ENCODE measurements at places on chromosomes 7 and 10.
A peak's percentile ranks its signal among the peaks of the same experiment; 100 is the strongest.

GRCh38 chr7:137080516-137081203 is 212.2 kb downstream of the CHRM2 start:
- peak; percentile 14 for DNase-seq

DNA sequence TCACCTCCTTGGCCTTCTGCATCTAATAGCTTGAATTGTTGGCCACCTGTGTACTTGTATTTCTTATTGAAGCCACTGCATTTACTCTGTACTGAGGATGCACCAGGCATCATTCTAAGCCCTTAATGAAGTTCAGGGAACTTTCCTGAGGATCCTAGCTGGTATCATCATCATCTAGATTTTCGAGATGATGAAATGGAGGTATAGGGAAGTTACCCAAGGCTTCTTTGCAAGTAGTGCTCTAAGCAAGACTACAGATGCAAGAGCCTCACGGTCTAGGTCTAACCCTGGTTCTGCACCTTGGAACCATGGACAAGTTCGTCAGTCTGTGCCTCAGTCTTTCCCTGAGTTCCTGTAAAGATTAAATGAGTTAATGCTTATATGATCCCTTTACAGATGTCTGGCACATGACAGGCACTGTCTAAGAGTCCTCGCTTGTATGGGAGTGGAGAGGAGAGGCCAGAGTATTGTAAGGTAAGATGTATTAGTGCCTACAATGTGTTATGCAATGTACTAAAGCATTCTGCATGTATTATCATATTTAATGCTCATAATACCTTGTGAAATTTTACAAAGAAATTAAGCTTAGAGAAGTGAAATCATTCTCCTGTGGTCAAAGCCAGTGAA is 145.1 kb downstream of the KCNMA1 start:
- DNase-seq = no peak

DNA sequence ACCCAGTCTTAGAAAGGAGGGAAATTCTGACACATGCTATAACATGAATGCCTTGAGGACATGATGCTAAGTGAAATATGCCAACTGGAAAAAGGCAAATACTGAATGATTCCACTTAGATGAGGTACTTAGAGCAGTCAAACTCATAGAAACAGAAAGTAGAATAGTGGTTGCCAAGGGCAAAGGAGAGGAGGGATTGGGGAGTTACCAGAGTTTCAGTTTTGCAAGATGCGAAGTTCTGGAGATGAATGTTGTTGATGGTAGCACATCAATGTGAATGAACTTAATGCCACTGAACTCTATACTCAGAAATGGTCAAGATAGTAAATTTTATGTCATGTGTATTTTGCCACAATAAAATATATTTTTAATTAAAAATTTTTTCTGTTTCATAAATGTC is 38.9 kb downstream of the DRGX start:
- DNase-seq = no peak

DNA sequence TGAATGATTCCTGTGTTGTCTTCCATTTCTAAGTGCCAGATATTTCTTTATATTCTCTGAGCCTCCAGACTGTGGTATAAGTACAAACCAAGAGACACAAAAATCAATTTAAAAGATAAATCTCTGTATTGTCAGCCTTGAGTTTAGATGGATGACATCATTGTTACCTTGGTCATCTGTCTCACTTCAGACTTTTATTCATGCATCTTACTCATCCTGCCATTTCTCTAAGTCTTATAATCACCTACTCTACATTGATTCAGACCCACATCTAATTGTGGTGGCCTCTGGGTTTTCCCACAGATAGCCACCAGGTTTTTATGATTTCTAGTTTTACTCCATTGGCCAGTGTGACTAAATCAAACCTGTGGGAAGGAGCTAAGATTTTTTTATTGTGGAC is 26.8 kb upstream of the HDAC9 start:
- no peak for DNase-seq

DNA sequence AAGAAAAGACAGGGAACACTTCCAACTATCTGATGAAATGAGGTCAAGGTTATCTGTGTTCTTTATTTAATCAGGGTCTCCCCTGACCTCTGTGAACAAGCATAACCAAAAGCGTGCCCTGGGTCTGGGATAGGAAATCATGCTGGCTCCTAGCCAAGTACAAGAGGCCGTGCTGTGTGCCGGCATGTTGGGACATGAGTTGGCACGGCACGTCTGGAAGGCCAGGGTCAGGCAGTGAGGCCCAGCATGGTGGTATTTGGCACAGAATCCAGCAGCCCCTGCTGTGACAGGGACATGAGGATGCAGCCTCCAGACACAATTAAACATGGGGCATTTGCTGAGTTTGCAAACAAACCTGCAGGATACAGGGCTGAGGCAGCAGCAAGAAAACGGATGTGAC is 320.4 kb downstream of the PLXNA4 start:
- no peak for DNase-seq

DNA sequence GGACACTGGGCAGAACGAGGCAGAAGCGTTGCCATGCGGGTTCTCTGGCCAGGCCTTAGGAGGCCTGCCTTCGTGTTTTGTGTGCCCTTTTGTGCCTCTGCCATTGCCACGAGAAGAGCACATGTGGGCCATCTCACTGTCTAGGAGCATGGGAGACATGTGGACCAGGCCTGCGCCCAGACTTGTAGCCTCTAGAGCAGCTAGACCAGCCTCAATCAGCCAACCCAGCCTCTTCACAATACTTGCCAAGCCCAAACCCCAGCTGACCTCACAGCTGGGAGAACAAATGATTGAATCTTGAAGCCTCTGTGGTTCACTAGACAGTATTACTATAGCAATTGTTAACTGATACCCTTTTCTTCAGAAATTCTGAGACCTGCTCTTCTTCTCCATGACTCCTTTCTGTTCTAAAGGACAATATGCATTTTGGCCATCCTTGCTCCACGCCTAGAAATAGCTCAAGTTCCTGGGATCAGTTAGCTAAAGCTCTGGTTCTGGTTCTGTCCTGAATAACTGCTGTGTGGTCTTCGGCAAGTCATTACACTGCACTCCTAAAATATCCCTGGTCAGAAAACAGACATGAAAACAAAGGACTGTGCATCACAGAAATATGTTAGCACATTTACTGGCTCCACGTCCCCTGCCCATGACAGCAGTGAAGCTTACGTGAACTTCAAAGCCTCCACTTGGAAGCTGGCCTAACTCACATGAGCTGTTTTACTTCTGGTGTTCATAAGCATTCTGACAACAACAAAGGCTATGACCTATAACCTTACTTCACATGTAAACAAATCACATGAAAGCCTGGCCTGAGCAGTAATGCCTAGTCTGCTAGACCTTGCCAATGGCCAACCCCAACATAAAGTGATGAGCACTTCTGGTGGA is 72.3 kb upstream of the MKRN1 start:
- no peak for DNase-seq

DNA sequence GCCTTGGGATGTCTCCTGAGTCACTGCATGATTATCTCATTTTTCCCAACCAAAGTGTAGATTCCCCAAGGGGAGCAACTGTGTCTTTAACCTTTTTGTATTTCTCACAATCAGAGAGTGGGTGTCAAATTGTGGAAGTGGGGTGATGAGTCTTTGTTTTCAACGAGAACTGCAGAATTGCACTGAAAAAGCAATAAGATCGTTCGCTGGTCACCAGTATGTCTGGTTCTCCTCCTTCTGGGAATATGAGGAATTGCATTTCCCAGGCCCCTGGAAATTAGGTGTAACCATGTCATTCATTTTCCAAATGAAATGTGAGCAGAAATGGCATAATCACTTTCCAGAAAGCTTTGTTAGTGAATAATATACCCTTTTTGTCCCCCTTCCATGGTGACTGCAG is 326.9 kb downstream of the GPAM start:
- DNase-seq = no peak

- no peak for DNase-seq
Measured at GRCh38 chr10:49516216-49516970, 22.5 kb downstream of the ERCC6 start.

DNA sequence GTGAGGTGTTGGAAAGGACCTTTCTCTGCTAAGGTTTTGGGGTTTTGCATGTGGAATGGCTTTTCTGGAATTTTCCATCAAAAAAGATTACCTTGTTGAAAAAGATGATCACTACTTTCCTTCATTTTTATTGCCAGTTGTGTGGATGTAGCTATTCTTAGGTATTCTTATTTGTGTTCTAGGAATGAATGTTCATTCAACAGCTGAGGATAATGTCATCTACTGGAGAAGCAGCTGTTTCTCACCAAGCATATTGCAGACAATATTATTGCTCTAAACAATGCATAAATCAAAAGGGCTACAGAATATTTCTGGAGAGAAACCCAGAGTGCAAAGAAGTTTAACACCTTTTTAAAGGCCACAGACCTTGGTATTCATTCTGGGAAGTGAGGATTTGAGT is 145.6 kb upstream of the CALCR start:
- DNase-seq = no peak

GRCh38 chr7:12550956-12551355 is 19.6 kb upstream of the SCIN start:
- DNase-seq = no peak

DNA sequence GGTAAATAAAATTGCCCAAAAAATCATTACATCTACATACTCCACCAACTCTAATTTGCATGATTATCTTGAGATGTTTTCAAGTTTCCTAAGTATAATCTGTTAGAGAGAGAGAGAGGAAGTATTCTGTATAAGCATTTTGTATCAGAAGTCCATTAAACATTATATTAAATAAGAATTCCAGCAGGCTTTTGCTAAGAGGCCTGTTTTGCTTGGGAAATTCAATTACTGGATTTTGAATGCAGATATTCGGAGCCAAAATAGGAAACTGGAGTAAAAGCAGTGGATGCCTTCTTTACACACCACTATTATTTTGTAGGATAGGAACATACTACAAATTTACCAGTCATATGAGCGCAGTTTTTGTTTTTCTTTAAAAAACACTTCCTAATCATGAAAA is 727.8 kb downstream of the CNTNAP2 start:
- no peak for DNase-seq

- DNase-seq = no peak
Measured at GRCh38 chr7:50307368-50308032, 3.0 kb downstream of the IKZF1 start.

DNA sequence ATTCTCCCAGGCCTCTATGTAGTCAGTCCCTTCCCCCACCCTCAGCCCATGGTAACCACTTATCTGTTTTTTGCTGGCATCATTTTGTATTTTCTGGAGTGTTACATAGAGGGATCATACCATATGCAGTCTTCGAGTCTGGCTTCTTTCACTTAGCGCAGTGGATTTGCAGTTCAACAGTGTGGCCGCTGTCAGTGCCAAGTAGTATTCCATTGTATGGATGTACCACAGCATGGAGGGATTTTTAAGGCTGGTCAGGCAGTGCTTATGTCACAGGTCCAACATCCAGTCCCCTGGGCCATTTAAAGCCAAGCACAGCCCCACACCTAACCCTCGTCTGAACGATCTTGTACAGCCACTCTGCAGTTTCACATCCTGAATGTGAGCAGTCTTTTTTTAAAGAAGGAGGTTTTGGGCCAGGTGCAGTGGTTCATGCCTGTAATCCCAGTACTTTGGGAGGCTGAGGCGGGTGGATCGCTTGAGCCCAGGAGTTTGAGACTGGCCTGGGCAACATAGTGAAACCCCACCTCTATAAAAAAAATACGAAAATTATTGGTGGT is 121.8 kb downstream of the CUX1 start:
- DNase-seq = no peak

DNA sequence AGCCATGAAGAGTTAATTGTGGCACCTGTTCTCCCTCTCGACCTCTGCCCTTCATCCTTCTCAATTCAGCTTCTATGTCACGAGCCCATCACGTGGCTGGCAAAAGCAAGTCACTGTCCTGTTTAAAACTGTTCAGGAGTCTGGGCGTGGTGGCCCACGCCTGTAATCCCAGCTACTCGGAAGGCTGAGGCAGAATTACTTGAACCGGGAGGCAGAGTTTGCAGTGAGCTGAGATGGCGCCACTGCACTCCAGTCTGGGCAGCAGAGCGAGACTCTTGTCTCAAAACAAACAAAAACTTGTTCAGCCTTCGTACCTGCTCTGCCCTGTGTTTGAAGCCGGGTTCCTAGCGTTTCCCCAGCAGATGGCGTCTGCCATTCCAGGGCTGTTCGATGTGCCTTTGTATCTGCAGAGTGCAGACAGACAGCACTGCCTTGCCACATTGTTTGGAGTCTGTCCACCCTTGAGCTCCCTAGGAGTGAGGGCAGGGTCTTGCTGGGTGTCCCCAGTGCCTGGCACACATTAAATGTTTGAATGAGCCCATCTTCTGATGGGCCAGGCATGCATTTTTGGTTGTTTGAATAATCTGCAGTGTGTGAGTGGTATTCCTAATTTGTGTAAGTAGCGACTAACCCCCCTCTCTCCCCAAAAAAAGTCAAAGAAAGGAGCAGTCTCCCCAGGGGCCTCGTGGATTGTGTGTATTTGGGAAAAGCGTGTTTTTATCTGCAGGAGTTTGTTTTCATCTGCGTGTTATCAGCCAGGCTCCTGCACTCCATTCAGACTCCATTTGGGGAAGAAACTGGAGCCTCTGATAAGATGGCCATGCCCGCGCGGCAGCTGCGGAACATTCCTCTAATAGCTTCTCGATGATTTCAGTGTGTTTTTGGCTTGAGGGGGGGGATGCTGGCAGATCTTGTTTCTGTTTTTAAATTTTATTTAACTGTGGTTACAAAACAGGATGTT is 61.2 kb downstream of the DNAJB6 start:
- DNase-seq = no peak

DNA sequence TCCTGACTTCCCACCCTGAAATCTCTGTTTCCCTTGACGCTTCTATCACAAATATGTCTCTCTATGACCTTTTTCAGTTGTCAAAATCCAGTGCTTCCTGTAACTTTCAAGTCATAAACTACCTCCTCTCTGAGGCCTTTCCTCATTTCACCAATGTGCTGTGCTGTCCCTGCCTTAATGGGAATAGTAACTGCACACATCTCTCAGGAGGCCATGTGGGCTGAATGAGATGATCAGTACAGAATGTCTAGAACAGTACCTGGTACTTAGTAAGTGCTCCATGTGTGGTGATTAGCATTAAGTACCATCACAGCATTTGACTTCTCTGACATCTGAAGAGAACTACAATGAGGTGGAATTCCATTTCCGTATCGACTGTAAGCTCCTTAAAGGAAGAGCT is 588.5 kb downstream of the KCNMA1 start:
- DNase-seq = no peak

- no peak for DNase-seq
Measured at GRCh38 chr10:129056734-129057689, 410.0 kb upstream of the MGMT start.

GRCh38 chr10:119203006-119203405 is 4.4 kb upstream of the GRK5 start:
- no peak for DNase-seq

GRCh38 chr10:118746246-118746645 is 8.5 kb downstream of the CACUL1 start:
- DNase-seq = no peak

DNA sequence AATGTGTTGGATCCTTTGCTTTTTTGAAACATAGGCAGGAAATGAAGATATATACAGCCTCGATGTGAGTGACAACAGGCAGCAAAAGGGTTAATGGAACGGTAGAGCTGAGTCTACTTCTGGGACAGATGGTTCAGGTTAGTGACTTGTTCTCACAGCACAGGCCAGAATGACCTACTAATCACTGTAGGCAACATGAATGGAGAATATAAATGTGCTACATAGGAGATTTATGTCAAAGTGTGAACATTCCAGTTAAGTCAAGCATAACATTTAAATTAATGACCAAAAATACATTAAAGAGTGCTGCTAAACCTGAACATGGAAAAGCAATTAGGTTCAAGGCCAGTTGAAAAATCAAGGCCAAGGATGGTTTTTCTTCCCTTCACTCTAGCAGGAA is 235.2 kb downstream of the POU6F2 start:
- no peak for DNase-seq

GRCh38 chr7:9776900-9777299 is 1196.8 kb upstream of the PHF14 start:
- no peak for DNase-seq
